Peyer's patch (tissue), 4 donors: ENCODE measurements at places on chromosomes 2 and 18.

GRCh38 chr2:154849482-154849881 is 151.0 kb downstream of the KCNJ3 start:
- DNase-seq, result no peak

DNA sequence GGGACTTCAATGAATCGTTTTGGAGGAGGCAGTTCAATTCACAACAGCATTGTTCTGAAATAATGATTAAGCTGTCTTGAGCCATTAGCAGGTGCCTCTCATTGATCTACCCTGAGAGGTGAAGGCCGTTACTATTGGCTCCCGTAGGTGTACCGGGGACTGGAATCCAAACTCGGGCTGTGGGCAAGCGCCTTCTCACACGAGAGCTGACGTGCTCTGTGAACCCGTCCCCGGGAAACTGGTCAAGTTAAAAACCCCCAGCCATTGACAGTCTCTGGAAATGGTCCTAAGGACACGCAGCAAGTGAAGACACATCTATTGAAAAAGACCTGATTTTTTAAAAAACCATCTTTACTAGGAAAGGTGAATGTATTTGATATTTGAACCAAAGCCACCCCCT is 8.1 kb upstream of the NFATC1 start:
- DNase-seq, result peak; percentile 38

DNA sequence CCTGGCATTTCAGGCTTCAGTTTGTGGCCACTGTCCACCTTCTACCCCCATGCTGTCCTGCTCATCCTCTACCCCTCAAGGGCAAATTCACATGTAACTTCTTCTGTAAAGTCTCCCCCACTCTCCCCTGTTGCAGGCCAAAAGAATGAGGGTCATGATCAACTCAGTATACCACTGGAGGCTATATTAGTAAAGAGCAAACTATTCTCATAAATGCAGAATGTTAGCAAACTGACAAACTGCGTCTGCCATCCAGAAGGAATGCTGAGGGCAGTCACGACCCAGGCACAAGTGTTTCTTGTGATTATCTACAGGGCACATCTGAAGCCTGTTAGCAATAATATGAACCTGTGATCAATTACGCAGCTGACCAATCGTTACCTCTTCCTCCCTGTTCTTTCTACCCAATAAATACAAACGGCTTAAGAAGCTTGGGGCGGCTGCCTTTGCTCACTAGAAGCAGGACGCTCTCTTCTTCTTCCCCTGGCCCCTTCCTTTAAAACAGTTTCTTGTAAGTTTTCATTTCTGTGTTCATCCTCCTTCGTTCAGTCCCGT is 58.3 kb downstream of the SEPTIN10 start:
- DNase-seq, result no peak

- no peak for DNase-seq
Observed at GRCh38 chr2:9002637-9003365, 683 bp downstream of the MBOAT2 start.

GRCh38 chr18:47184419-47185050 is 8.4 kb upstream of the IER3IP1 start:
- DNase-seq, result no peak

DNA sequence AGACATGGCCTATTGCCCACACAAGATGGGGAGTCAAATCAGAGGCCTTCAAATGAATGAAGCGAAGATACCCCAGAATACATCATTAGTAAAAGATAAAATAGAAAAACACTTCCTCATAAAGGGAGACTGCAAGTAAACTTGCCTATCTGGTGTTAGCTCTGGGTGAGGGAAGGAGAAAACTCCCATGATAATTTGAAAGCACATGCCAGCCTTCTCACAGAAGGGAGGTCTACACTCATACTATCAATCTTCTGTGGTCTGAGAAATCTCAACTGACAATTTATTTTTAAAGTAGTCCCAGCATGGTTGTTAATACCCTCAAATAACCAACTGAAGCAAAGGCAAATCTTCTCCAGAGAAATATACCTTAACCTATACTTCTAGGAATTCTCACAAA is 75.4 kb downstream of the EXOC6B start:
- no peak for DNase-seq

DNA sequence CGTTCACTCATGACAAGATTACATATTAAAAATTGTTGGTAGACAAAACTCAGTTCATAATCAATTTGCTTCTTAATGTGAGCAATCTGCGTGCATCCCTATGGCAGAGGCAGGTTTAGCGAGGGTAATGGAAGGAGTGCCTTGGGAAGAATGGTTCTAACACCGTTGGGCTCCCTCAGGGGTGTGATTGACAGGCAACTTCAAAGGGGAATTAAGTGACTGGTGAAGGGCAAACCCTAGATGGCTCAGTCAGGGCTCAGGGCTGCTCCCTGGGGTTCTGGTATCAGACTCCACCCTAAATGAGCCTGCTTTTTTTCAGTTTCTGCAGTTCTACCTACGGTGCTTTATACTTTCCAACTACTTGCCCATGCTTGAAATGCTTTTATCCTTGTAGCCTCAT is 419.5 kb upstream of the CELF4 start:
- DNase-seq, result no peak

DNA sequence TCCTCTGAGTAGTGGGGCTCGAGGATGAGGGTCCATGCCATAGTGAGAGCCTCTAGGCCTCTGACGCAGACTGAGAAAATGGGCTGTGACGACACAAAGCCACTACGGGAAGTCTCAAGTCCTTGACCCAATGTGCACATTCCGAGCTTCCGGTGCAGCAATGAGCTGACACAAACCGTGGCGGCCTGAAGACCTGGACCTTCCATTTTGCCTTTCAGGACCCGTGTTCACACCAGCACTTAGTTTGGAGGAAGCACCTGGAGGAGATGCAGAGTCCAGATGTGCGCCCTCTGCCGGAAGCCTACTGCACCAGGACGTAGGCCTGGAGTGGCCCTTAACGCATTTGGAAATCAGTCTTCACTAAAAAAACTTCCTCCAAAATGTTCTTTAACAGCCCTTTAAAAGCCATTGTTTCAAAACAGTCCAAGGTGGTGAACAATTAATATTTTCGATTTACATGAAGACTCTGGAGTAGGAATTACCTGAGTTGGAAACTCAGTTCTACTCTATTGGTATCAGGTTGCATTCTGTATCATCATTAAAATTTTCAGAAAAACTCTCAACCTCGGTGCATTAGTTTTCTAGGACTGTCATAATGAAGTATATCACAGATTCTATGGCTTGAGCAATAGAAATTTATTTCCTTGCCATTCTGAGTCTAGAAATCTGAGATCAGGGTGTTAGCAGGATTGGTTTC is 33.9 kb downstream of the BMP10 start:
- DNase-seq, result peak; percentile 91

DNA sequence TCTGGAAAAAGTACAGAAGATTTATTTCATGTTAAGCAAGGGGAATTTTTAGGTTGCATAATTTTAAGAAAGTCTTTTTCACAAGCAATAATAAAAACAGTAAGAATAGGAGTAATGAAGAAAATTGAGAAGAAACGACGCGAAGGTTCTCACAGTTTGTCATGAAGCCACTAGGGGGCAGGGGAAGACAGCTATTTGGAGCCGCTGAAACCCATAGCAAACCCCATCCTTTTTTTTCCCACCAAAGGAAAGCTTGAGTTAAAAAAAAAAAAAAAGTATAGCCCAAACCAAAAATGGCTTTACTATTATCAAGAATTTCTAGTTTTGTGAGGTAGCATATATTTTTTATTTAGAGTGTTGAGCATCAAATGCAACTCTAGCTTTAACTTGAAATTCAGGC is 300.9 kb downstream of the PHLPP1 start:
- DNase-seq, result no peak

- no peak for DNase-seq
Observed at GRCh38 chr2:159290289-159290907, 3.9 kb upstream of the WDSUB1 start.

GRCh38 chr2:238938003-238938400 is 90.1 kb downstream of the TWIST2 start:
- peak; percentile 32 for DNase-seq

DNA sequence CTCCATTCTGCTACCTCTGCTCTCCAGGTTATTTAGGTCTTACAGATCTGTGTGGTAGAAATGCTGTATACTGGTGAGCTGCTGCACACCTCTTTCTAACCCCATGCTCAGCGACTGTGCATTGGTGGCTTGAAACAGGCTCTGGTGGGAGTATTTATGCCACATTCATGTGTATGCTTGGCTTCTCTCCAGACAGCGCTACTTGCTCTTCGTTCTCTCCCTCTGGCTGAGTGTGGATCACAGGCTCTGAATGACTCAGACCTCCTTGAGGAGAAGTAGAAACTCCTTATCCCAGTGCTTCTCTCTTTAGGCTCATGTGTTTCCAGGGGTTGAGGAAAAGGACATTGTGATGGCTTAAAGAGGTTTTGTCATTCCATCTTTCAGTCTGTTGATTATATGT is 54.9 kb downstream of the FHOD3 start:
- no peak for DNase-seq
